Stimulated activated CD8-positive, alpha-beta memory T cell treated with anti-CD3 and anti-CD28 coated beads, Interleukin-2, amount 100 ng/mL, for 1 hour (primary cell): ENCODE measurements at places on chromosomes 11 and 22.

GRCh38 chr11:40354121-40354520, 1105.3 kb downstream of the LRRC4C start:
- no peak for DNase-seq

DNA sequence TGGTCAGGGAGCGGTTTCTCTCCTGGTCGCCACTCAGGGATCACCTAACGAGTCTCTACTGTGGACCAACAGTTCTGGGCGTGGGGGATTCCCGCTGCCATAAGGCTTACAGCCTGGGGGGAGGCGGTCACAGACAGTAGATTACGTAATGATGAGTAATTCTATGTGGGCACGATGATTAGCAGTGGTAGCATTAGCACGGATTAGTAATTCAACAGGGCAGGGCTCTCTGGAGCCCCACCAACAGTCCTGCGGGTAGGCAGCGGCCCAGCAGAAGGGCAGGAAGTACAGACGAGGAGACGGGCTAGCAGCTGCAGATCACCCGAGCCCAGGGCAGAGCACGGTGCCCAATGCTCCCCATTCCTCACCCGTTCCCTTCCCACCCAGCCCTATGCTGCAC, 3.6 kb downstream of the SHISAL1 start:
- no peak for DNase-seq

GRCh38 chr22:30209642-30210041, 36.9 kb downstream of the LIF start:
- DNase-seq: no peak

GRCh38 chr11:29913352-29913751, 103.5 kb downstream of the KCNA4 start:
- DNase-seq: no peak

- DNase-seq: no peak
Measured at GRCh38 chr11:9736365-9736764, 72.5 kb downstream of the SWAP70 start.

DNA sequence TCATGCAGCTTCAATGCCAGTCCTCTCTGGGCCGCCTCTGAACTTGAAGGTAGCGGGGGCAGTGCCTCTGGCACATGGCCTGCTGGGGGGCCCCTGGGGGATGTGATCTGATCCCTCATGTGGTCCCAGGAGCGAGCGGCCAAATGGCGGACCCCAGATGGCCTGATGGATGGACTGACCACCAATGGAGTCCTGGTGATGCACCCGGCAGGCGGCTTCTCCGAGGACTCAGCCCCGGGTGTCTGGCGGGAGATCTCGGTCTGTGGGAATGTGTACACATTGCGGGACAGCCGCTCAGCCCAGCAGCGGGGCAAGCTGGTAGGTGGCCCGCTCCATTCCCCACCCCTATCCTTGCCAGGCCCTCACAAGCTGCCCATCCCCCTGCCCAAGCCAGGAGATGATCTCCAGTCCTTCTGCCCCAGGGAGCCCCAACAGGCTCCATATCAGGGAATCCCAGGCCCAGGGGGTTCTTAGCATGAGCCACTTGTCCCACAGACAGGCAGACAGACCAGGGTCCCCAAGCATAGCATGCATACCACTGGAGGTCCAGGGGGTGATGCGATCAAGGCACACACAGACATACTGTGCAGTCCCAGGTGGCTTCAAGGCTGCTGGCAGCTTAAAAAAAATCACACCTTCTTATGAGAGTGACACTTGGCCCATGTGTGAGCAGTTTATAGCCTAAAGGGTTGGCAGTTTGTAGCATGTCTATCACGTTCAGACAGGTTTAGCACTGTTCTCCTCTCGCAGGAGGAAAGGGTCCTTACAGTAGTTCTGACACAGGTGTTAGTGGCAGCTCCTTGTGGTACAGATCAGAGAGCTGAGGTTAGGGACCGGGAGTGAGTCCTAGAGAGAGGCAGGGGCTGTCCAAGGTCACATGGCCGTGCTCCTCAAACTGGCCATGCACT, 6.4 kb upstream of the DPP3 start:
- DNase-seq: no peak

GRCh38 chr11:112751329-112751728, 209.9 kb upstream of the NCAM1 start:
- DNase-seq: no peak

- DNase-seq: no peak
Measured at GRCh38 chr11:131658952-131659351, 288.5 kb downstream of the NTM start.

DNA sequence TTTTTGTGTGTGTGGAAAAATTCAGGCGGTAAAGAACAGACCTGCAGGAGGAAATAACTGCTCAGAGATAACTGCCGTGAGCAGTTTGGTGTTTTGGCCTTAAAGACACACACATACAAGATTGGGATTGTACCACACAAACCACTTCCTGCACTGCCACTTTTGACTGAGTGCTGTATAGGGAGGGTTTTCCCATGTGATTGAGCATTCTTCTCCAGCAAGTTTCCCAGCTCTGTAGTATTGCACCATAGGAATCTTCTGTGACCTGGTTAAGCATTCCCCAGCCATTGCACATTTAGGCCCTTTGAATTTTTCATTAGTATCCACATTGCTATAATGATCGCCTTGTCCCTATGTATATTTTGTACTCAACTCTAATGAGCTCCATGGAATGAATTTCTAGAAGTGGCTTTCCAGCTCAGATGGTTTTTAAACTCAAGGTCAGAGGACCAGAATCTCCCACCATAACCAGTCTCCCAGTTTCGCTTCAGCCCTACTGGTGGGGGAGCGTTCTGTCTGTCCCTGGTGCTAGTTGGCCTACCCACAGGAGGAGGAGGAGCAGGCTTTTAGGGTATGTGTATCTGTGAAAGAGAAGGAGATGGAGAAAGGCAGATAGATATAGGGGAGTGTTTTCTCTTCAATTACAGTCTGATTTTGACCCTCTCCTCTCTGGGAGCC, 9.3 kb downstream of the CD82 start:
- DNase-seq: no peak

- DNase-seq: no peak
Measured at GRCh38 chr11:132310390-132311375, 940.3 kb downstream of the NTM start.

DNA sequence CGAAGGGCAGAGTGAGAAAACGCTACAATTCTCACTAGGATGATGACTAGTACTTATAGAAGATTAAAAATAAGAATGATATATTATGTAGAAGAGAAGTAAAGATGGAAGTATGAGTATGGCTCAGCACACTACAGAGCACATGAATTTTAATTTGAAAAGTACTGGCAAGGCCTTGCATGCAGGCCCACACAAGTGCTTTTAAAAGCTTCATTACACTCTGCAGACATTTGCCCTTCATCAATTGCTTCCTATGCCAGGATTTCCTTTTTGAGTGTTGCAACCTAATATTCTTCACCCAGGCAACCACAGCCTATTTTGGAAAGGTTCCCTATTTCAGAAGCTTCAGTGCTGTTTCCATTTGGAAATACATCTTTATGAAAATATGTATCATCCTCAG, 81.1 kb downstream of the LARGE2 start:
- DNase-seq: no peak

- DNase-seq: no peak
Measured at GRCh38 chr11:16286095-16286494, 70.3 kb downstream of the SOX6 start.

- no peak for DNase-seq
Measured at GRCh38 chr11:95487391-95487790, 256.4 kb upstream of the SESN3 start.

- DNase-seq: no peak
Measured at GRCh38 chr11:8640267-8640906, 42.1 kb downstream of the TRIM66 start.

DNA sequence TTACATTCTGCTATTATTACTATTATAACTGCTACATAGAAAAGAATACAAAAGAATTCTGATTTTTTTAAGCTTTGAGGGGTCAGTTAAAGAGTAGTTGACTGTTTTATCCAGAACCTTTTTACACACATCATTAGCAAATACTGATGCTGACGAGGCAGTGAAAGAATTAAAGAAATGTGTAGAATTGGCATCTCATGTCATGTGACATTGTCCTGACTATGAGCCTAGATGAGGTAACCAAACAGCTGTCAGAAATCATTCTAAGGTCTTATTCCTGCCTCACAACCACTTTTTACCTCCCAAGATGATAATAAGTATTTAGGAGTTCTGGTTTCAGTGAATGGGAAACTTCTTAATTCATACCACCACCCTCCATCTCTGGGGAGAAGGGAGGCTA, 121.0 kb downstream of the SLC1A2 start:
- DNase-seq: no peak

- DNase-seq: no peak
Measured at GRCh38 chr11:86380295-86381059, 5.8 kb downstream of the CCDC81 start.

DNA sequence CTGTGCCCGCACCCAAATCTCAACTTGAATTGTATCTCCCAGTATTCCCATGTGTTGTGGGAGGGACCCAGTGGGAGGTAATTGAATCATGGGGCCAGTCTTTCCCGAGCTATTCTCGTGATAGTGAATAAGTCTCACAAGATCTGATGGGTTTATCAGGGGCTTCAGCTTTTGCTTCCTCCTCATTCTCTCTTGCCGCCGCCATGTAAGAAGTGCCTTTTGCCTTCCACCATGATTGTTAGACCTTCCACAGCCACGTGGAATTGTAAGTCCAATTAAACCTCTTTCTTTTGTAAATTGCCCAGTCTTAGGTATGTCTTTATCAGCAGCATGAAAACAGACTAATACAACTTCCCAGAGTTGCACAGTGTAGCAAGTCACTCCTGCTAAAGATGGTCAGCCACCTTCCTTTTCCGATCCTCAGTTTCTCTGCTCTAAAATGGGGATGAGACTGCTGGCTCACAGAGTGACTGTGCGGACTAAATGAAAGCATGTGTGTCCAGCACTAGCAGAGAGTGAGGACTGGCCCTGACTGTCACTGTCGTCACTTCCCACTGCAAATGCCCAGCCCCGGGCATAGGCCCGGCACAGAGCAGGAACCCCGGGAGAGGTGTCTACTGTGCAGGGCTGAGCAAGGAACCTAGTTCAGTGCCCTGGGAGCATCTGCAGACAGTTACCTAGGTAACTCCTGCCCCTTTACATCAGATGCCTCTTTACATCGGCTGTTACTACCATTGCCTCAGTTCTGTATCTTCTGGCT, 9.5 kb downstream of the TSKU start:
- no peak for DNase-seq

GRCh38 chr22:22890085-22890484, 2.5 kb downstream of the IGLL5 start:
- DNase-seq: no peak

- DNase-seq: no peak
Measured at GRCh38 chr22:45399712-45400445, 13.5 kb downstream of the SMC1B start.

GRCh38 chr11:74683279-74683871, 47.9 kb downstream of the CHRDL2 start:
- DNase-seq: no peak

- no peak for DNase-seq
Measured at GRCh38 chr11:27287205-27287604, 75.8 kb downstream of the CCDC34 start.

GRCh38 chr11:30855383-30856006, 269.3 kb upstream of the MPPED2 start:
- no peak for DNase-seq

DNA sequence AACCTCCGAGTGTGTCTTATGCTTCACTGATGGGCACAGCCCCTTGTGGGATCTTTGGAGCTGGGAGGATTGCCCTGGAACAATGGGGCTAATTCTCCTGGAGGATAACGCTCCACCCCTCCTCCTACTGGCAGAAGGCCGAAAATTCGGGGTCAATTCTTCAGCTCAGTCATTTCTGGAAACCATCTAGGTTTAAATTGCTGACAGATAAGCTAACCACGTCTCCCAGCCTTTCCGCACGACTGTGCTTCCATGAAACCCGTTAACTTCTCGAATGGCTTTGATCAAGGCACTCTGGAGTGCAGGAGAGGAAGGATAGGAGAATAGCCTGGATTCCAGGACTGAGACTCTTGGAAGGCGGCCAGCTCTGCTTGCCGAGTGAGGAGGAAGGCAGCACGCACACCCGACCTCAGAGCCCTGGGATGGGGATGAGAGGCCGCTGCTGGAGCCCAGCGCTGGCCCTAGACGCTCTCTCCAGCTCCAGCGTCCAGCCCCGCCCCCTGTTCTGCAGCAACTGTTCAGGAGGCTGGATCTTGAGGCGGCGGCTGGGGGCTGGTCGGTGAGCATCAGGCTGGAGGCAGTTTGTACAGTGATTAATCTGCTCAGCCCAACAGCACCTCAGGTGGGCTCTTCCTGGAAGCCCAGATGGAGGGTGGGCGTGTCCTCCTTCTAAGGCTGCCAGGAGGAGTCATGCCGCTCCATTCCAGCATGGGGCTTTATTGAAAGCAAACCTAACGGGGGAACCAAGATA, 176.7 kb upstream of the NCAM1 start:
- no peak for DNase-seq

DNA sequence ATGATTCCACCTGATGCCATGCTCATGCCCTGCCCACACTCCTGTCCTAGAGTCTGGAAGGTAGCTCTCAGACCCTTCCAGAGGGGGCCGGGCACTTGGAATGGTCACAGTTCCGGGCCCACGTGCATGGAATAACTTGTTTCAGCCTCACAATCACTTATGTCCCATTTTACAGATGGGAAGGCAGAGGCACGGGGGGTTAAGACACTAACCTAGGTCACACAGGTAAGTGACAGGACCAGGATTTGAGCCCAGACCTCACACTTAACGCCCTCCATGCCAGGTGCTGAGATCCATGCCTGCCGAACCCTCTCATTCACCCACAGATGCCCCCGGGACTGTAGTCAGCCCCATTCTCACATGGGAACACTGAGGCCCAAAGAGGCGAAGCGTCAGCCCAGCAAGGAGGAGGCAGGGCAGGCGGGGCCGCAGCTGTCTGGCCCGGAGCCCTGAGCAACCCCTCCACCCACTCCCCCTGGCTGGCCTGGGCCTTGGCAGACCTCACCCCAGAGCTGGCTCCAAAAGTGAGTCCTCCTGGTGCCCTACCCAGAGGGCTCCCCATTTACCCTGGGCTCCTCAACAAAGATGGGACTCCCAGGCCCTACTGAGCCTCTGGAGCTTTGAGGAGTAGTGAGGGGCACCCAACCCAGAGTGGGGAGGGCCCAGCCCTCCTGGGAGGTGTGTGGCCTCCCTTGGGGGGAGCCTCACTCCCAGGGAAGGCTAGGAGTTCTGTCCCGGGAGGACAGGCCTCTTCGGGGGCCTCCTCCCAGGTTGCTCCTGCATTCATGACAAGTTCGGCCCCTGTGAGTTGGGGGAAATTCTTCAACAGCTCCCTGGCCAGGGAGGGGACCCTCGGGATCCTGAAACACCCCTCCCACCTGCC, 2.4 kb upstream of the ALDH3B1 start:
- DNase-seq: no peak

DNA sequence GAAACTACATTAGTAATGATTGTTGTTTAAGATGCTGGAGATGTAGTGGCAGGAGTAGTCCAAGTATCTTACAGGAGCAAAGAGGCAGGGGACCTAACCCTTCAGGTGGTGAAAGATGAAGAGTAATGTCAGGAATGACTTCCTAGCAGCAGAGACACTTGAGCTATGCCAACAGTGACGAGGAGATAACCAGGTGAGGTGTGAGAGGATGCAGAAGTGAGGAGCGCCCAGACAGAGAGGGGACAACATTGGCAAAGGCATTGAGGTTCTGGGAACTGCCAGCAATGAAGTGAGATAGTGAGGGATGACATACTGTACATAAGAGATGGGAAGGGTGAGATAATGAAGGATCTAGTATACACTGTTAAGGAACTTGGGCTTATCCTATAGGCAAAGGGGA, 95.8 kb downstream of the NCAM1 start:
- DNase-seq: no peak
